ENCODE measurements at places on chromosomes 11 and 22. TPM values are rescaled to one million over a fixed set of nuclear protein-coding genes. Genes with fewer than 3 reads are reported as not detected.

DNA sequence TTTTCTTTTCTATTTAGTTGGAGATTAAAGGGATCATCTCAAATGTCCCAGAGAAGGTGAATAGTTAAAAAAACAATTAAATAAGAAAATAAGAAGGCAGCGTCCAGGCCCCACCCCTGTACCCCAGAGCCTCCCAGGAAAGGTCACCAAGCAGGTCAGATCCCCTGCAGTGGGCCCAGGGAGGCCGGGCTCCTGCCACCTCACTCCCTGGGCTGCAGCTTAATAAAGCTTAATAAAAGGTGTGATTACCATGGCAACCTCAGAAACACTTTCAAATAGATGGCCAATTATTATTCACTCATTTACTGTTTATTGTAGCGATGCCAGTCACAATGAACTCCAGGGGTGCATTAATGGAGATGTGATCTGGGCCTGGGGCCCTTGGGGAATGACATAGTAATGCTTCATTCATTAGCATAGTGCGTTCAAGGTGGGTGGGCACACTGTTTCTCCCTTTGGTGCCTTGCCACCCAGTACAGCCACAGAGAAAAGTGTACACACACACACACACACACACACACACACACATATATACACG is 386.2 kb downstream of the CADM1 start:
- DNase-seq, result no peak

DNA sequence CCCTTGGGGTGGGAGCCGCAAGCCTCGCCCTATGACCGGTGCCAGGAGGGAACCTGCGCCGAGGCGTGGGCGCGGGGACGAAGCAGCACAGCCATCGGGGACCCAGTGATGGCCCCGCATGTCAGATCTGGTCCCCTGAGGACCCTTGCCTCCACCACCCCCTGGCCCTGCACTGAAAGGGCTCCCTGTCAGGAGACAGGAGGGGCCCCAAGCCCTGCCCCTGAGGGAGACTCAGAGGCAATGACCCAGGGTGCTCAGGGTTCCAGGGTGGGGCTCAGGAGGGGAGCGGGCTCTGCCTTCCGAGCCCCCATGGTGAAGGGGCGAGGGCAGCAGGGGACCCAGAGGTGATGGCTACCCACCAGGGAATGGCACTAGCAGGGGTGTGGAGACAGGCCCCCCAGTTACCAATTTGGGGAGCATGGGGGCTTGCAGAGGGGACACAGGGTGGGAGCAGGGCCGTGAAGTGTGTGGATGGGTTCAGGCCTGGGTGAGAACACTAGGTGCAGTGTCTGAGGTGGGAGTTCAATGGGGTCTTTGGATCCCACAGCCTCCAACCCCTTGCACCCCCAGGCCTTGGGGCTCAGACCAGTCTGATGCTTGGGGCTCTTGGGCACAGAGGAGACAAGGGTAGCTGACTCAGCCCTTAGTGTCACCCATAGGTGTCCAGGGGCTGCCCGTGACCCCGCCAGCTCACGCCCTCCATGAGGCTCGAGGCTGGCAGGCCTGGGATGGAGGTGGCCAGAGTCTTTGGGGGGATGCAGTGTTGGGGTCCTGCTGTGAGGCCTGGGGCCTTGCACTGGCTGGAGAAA is 499 bp downstream of the LRRC56 start:
- DNase-seq, result no peak

TSPAN32 gene
- 1.2 TPM for total RNA-seq

STX5 gene
- 38.2 TPM for total RNA-seq
